Activated T-helper 9 cell treated with anti-CD3 and anti-CD28 coated beads, Interleukin-2, amount 50 U/mL, for 16 hours (primary cell): ENCODE measurements at places on chromosomes 1 and 21.

GRCh38 chr1:235100194-235100772 lies 28.4 kb downstream of the TOMM20 start:
- DNase-seq, result no peak

DNA sequence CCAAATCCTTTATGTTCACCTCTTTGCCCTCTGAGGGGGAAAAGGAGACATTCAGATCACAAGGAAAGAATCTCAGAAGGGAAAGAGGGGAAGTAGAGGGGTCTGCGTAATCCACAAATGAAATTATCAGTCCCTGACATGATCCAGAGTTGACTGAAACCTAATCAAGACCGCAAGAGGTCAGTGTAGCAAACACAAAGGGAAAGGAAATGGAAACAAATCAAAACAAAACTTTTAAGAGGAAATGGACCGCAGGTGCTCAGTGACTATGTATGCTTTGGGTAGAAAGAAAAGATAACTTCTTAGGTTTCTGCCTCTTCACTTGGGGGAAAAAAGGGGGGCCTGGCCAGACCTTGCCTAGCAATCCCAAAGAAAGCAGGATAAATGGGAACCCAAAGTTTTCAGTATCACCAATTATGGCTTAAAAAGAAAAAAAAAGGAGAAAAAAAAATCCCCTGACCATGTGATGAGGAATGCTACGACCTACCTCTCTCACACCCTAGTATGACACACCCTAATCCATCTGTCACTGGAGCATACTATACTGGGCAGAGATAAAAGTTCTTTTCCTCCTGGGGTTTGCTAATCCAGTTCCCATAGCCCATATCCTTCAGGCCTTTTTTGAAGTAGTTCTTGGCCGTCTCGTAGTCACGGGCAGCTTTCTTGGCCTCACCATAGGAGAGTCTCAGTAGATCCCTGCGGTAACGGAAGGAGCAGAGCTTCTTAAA lies 16.9 kb downstream of the CHRNB2 start:
- no peak for DNase-seq

GRCh38 chr1:52880206-52880605 lies 37.6 kb downstream of the ZYG11A start:
- no peak for DNase-seq

DNA sequence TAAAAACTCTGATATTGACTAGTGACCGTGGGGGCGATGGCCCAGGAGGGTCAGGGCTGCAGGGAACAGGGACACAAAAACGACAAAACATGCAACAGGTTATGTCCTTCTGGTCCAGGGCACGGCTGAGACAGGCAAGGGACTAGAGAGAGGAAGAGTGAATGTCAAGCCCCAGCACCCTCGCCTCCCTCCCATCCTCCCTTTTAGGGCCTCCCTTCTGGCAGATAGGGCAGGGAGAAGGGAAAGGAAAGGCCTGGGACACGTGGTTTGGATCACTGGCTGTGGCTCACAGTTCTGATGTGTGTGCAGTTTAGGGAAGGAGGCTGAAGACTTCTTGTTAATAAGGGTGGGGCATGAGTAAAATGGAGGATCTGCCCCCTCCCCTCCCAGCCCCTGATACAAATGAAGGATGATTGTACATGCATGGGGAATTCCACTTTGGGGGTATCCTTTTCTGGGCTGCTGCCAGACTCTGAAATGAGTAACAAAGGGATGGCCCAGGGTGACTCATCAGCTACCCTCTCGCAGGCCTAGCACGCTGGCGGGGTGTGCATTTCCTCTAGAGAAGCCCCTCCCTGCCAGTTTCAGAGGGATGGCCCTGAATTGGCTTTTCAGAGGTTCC lies 14.2 kb downstream of the CAPN2 start:
- peak; percentile 82 for DNase-seq

GRCh38 chr1:73611681-73612080 lies 586.3 kb downstream of the LRRIQ3 start:
- DNase-seq, result no peak

- DNase-seq, result no peak
Observed at GRCh38 chr1:247107694-247108093, 3.5 kb upstream of the ZNF669 start.

GRCh38 chr1:181748013-181748412 lies 264.7 kb downstream of the CACNA1E start:
- DNase-seq, result no peak

GRCh38 chr1:180691322-180691913 lies 59.6 kb downstream of the XPR1 start:
- DNase-seq, result no peak

DNA sequence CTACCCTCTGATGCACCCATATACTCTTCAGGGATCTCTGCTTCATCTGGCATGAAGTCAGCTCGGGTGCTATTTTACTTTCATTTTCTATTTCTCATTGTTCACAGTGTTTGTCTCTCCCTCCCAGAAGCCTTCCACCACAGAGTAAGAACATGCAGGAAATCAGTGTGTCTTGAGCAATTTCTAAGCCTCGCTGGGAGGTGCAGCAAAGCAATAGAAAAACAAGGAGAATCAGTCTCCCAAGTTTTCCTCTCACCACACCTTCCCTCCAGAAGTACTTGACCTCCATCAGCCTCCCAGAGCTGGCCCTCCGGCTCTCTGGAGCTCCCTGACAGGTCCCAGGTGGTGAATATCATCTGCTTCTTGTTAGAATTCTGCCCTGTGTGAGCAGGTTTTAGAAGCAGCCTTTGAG lies 594.7 kb upstream of the CAMK1G start:
- no peak for DNase-seq

GRCh38 chr1:35600593-35600992 lies 27.5 kb downstream of the TFAP2E start:
- DNase-seq, result no peak

GRCh38 chr1:10833630-10834557 lies 37.4 kb upstream of the CASZ1 start:
- no peak for DNase-seq

DNA sequence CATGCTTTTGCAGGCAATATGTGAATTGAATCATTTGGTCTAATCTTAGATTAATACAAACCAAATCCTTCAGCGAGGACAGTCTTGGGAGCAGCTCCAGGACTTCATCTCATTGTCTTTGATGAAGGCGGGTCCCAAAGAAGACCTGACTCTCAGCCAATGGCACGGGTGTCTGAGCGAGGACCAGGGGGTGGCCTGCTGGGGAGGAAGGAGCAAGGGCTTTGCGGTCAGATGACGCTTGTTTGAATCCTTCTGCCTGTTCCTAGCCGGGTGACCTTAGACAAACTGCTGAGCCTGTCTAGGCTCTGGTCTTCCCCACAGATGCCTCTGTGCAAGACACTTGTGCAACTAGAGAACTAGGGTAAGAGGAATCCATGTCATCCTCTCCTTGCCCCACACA lies 312.1 kb upstream of the VAMP3 start:
- no peak for DNase-seq

GRCh38 chr1:182664296-182664695 lies 20.1 kb downstream of the RGS8 start:
- no peak for DNase-seq

DNA sequence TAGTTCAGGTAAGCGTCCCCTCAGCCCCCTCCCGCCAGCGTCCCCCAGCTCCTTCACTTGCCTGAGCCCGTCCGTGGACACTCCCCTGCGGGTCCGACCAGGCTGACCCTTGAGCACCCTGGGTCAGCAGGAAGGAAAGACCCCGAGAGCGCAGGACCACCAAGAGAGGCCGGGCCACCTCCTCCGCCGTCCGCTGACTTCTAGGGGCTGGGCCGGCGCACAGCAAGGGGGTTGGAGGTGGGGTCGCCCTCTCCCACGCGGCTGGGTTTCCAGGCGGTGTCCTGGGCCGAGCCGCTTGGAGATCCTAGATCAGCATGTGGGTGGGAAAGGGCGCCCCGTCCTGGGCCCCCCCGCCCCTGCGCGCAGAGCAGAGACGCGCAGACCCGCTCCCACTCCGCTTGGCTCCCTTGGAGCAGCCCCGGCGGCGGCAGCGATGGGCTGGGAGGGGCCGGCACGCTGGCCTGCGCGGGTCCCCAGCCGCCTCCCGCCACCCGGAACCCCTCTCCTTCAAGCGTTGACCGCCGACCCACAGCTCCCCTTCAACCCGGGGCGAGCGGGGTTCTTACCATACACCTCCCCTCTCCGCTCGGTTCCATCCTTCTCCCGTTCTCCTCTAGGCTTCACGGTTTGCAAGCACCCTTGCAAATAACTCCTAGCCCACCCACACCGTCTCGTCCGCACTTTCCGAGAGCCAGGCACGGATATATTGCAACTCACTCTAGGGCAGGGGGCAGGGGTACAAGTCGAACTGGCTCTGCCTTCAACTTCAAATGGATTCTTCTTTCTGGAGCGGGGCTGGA lies 7.5 kb downstream of the KNCN start:
- no peak for DNase-seq

GRCh38 chr1:48043622-48044021 lies 46.4 kb upstream of the TRABD2B start:
- no peak for DNase-seq

DNA sequence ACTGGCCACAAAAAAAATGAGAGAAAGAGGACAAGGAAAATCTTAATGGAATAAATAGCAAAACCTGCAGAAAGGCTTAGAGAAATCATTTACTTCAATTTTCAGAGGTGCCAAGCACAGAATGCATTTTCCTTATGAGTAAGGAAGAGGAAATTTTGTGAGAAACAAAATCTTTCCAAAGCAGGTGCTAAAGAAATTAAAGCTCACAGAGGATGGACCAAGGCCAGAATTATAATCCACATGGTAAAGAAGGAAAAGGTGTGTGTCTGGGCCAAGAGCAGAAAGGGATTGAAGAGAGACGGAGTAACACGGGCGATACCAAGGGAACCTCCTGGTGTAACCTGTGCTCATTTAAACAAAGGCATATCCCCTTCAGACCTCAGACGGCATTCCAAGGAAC lies 340.0 kb upstream of the NFIA start:
- no peak for DNase-seq

- peak; percentile 32 for DNase-seq
Observed at GRCh38 chr1:244049162-244050013, 1.7 kb upstream of the ZBTB18 start.

DNA sequence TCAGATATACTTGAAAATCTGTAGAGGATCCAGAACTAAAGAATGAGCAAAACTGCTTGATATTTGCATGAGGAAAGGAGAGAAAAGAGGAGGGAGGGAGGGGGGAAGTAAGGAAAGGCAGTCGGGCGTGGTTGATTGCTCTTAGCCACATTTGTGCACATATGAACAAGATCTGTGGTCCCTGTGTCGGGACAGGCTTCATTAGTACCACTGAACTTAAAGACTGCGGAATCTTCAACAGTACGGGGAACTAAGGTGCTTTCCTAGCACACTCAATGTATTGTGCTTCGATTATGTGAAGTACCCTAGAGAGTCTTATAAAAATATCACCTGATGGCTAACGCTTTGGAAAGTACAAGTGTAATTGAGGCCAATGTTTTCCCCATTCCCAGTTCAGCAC lies 59.9 kb downstream of the ZBTB18 start:
- DNase-seq, result no peak

DNA sequence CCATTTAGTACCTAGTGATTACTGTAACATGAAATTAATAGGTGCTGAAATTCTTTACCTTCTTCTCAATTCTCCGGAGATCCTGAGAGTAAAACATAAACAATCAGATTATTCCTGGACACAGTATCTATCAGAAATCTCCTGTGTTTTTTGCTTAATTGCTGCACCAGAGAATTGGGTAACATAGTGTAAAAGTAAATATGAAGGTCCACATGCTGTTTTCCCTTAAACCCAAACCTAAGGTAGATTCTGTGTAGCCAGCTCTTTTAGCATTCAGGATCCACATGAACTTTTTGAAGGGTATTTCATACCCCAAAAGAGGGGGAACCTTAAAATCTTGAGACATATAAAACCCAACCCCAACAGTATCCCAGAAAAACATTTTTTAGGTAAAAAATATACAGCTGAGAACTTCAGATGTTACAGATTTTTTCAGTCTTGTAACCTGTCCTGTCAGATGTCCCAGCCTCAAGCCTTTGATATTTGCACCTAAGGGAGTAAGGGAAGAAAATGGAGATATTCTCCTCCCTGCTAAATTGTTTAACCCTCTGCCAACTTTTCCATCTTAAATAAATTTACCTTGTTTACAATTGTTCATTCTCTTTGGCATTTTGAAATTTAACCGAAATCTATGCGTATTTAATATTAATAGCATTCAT lies 11.2 kb downstream of the ODR4 start:
- no peak for DNase-seq

DNA sequence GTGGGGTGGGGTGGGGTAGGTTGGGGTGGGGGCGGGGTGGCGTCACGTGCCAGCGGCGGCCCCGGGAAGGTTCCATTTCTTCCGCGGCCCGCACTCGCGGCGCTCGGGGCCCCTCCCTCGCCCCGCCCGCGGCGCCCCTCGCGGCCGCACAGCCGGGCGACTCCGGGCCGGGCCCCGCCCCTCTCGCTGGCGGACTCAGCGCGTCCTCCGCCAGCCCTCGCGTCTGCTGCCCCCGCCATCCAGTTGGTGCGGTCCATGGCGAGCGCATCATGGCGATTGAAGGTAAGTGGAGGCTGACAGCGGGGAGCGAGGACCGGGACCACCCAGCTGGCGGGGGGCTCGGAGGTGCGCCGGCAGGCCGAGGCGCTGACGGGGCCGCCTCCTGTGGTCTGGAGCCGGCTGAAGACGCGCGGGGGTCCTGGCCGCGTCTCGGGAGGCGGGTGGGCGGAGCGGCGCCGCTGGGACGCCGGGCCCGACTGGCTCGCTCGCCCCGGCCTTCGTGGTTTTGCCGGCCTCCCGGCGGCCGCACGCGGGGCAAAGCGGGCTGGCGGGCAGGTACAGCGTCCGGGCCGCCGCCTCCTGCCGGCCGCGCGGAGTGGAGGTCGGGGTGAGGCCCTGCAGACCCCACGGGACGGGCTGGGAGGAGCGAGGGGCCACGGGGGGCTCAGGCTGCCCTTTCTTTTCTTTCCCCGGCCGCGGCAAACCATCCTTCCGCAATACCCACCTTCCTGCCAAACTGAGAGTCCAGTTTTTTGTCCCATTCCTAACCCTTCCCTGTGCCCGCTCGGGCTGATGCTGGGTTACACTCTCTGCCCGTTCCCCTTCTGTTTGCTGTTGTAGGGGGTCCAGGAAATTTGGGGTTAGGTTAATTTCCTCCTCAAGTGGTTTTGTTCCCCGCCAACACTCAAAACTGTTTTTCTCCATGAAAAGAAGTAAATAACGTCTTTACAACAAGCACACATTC lies at the start of gene SYT14:
TSS of gene SYT14 (plus strand) at position 222 of the 964 bp plus-strand sequence. CDS start at position 270, 48 bp downstream.
- DNase-seq, result no peak

DNA sequence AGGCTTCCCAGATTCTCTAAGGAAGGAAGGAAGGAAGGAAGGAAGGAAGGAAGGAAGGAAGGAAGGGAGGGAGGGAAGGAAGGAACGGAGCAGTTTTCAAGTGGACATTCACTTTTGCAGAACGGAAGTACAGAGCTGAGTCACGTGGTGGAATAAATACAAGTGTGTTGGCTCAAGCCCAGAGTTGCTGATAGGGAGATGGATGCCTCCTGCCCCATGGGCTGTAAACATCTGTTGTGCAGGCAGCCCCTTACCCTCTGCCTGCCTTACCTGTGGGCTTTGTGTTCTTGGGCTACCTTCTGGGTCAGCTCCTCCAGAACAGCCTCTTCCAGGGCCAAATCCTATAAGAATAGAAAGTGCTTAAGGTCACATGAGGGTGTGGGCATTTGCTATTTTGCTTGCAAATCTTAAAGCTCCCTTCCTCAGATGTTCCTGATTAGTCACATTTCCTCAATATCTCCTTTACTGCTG lies 121.7 kb downstream of the SMYD2 start:
- no peak for DNase-seq
